ENCODE measurements at places on chromosomes 5 and 9. TPM values are rescaled to one million over a fixed set of nuclear protein-coding genes. Genes with fewer than 3 reads are reported as not detected.
A peak's percentile ranks its signal among the peaks of the same experiment; 100 is the strongest.

DNA sequence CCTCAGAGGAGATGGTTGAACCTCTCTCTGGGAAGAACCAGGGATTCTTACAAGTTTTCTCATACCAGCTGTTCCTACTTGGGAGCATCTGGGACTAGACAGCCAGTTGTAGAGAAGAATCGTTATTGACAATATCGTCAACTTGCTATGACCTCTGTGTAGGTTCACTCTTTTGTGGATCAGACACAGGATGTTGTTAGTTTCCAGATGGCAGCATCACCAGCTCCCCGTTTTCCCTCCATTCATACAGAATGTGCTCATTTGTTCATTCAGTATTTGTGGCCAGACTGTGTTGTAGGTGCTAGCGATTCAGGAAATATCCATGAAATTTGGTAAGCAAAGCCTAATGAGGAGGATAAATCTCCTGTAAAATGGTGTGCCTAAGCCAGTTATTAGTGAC lies 3.7 kb downstream of the PDE8B start:
- H3K4me3 ChIP-seq: no peak overlapping the region
- H3K4me1 ChIP-seq: no peaks in the 10 kb centered on the region
- no peak for DNase-seq

DNA sequence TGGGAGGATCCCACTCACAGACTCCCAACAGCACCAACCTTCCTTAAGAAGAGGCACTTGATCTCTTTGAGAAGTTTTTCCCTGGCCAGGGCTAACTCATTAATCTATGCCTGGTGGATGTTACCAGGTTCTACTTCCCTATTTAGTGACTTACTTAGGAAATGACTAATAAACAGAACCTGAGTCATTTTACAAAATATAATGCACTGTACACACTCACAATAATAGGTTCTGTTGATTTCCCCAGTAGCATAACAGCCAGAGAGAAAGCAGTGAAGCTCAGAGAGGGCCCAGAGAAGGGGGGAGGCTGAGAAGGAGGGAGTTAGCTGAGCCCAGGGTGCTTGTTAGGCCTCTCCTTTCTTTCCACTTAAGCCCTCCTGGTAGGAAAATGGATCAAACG lies 27.1 kb downstream of the FRMD3 start:
- H3K4me3 ChIP-seq: no peak overlapping the region
- no peaks in the 10 kb centered on the region for H3K36me3 ChIP-seq
- no peak for DNase-seq
- H3K4me1 ChIP-seq: peaks cover 33% of the 10 kb centered on the region
- H3K27me3 ChIP-seq: no peaks in the 10 kb centered on the region

DNA sequence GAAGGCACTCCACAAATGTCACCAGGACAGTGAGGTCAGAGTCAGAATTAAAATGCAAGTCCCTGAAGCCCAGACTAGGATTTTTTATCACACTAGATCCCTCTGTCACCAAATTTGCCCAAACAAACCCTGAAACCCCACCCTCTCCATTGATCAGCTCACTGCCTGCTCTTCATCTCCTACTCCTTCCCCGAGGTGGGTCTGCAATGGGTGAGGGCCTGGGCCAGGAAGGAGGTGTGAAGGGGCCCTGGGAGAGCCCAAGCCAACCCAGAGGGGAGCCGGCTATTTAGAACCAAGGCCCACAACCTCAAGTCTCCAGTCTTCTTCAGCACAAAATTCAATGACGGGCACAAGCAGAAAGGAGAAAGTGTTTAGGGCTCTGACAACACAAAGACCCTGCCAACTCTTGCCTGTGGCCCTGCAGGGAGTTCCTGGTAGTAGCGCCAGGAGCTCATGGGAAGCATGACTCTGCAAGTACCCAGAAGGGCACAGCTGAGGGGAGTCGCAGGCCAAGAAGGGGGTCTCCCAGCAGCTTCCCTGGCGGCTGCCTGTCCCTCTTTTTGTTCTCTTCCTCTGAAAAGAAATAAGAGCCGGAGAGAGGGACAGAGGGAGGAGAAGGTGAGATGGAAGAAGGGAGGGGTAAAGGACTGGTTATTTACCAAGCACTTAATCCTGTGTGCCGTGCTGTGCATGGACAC lies 5.5 kb downstream of the FOXI1 start:
- H3K27ac ChIP-seq: no peak overlapping the region
- H3K27me3 ChIP-seq: no peaks in the 10 kb centered on the region
- H3K36me3 ChIP-seq: no peaks in the 10 kb centered on the region
- no peaks in the 10 kb centered on the region for H3K4me1 ChIP-seq

DNA sequence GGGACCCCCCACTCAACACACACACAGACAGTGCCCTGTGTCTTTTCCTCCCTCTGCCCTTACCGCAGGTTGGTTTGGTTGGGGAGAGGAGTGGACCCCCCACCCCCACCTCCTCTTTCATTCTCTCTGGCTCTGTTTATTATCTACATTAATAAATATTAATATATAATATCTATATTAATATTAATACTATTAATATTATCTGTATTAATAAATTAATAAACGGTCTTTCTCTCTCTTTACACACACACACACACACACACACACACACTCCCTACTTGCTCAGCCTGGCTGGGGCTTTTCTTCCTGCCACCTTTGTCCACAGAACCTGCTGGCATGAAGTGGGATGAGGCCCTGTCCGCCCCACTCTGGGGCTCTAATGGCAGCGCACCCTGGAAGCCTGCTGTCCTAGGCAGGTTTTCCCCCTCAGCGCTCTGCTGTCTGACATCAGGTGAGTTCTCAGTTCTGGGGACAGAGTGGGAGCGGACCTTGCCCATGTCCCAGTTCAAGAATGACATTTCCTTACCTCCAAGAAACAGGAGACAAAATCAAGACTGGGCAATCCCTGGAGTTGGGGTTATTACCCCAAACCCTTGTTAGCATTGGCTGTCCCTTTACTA lies 10.5 kb upstream of the SMIM32 start:
- H3K4me3 ChIP-seq: no peak overlapping the region
- H3K27ac ChIP-seq: no peak overlapping the region
- H3K36me3 ChIP-seq: no peaks in the 10 kb centered on the region

DNA sequence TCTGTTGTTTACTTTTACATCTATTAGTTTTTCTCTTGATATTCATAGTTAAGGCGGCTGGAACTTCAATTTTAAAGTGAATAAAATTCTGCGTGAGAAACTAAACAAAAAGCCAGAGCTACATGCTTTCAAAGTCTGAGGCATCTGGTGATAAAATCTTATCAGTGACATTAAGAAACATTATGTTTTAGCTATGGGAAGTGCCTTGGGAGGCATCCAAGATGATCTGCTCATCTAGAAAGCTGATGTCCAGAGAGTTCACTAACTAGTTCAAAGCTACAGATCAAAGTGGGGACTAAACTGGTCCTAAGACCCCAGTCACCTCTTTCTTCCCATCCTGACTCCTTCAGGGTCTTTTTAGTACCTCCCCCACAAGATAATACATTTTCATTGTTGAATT lies 37.2 kb downstream of the MRPS27 start:
- H3K4me3 ChIP-seq: no peak overlapping the region
- no peaks in the 10 kb centered on the region for H3K4me1 ChIP-seq
- DNase-seq: no peak
- H3K27ac ChIP-seq: peak overlapping the region; percentile 19
- H3K36me3 ChIP-seq: no peaks in the 10 kb centered on the region

- H3K36me3 ChIP-seq: no peaks in the 10 kb centered on the region
- no peaks in the 10 kb centered on the region for H3K4me1 ChIP-seq
- DNase-seq: peak; percentile 70
These were observed 114.8 kb upstream of the DAPK1 start for GRCh38 chr9:87382900-87383299.

Gene FCN1
- total RNA-seq: 0.63 TPM

Gene HTR4
- 7.9 TPM for total RNA-seq

Data from right atrium auricular region (tissue), 2 donors.